NCI-H1048 (cell line): ENCODE measurements at places on chromosomes 3 and 15.

DNA sequence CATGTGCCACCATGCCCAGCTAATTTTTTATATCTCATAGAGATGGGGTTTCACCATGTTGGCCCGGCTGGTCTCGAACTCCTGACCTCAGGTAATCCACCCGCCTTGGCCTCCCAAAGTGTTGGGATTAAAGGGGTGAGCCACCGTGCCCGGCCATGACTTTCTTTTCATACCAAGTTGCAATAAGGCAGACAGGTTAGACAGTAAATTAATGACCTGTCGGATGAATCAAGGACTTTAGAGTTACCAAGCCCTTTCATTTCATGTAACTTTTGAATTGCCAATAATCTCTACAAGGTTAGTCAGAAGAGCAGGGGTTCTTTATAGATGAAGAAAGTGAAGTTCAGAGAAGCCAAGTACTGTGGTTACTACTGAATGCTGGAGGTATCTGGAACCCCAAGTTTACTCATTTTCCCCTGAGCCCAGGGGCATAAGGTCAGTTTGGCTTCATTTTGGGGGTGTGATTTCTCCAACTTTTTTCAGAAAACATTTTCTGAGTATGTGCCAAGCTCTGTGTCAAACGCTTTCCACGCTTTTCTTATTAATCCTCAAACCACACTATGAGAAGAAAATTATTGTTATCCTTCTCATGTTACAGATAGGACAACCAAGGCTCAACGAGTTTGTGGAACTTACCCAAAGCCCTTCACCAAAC, 11.9 kb downstream of the PRICKLE2 start:
- no peak for DNase-seq

- no peak for DNase-seq
Measured at GRCh38 chr3:23867838-23868237, 49.0 kb downstream of the NKIRAS1 start.

DNA sequence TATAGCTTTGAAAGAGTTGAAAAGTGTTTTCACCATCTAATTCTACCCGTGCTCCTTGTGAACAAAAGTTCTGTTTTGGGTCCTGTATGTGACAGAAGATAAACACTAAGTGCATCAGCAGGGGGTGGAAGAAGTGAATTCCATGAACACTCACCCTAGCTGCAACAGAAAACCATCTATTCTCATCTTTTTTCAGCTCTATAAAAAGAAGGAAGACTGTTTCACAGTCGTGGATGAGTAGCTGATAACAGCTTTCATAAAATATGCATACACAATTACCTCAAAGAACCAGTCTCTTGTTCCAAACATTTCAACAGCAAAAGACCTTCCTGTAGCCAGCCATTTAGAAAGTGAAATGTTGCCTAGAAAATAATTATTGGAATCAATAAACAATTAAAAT, 281.7 kb upstream of the RASGRP1 start:
- no peak for DNase-seq

- DNase-seq, result no peak
Measured at GRCh38 chr3:189563853-189564563, 67.2 kb upstream of the TP63 start.

- no peak for DNase-seq
Measured at GRCh38 chr3:17158941-17159682, 274.4 kb downstream of the PLCL2 start.

DNA sequence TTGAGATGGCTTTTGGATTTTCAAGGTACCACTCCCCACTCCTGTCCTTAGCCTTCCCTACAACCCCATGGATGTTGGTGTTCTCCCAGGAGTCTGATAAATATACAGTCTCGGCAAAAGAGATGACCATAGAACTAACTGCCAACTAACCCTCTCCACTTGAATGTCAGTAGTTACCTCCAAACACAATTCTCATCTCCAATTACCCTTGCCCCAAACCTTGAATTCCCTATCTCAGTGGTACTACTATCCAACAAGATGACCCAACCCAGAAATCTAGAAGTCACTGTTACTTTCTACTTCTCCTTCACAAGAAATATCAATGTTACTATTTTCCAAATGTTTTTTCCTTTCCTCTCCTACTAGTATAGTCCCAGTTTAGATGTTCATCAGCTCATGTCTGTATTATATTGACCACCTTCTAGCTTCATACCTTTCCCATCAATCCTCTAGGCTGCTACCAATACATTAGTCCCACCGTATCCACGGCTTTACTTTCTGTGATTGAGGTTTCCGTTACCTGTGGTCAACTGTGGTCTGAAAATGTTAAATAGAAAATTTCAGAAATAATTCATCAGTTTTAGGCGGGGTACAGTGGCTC, 38.1 kb downstream of the PIGB start:
- no peak for DNase-seq

- no peak for DNase-seq
Measured at GRCh38 chr3:128091586-128091985, 32.0 kb downstream of the RUVBL1 start.

DNA sequence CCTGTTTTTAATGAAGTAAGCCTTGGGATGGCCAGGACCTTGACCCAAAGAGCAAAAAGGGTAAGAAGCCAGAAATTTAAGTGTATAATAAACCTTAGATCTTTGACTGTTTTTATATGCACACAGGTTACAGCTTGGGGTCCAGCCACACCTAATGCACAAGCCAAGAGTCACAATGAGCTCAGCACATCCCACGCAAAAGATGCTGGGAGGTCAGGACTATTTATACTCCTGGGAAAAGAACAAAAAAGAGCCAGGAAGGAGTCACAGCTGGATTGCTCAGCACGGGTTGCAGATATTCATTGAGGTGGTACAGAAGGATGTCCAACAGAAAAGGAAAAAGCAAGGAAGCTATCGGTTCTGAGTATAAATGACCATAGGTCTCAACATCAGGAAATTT, 536.3 kb downstream of the NTRK3 start:
- DNase-seq, result no peak

- no peak for DNase-seq
Measured at GRCh38 chr3:41053220-41053619, 146.1 kb upstream of the CTNNB1 start.

- DNase-seq, result no peak
Measured at GRCh38 chr3:61173676-61174075, 77.6 kb downstream of the FHIT start.
